Vagina (tissue), 2 donors: ENCODE measurements at places on chromosomes 2 and 18.

DNA sequence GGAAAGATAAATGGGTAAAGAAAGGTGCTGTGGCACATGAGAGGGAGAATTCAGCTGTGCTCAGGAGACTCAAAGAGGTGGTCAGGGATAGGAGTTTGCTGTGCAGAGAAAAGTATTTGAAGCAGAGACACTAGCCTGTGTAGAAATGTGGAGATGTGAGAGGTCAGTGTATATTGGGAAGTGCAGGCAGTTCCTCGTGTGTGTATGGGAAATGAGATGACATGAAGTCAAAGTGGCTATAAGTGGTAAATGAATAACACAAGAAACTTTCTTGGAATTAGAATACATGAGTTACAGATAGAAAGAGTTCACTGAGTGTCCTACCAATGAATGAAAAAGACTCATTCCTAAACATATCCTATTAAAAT, 11.6 kb downstream of the MAP3K20 start:
- DNase-seq = no peak

- DNase-seq = no peak
Measured at GRCh38 chr2:235904585-235904931, 263.6 kb downstream of the GBX2 start.

- DNase-seq = no peak
Measured at GRCh38 chr2:230202430-230203109, 17.2 kb downstream of the SP110 start.

DNA sequence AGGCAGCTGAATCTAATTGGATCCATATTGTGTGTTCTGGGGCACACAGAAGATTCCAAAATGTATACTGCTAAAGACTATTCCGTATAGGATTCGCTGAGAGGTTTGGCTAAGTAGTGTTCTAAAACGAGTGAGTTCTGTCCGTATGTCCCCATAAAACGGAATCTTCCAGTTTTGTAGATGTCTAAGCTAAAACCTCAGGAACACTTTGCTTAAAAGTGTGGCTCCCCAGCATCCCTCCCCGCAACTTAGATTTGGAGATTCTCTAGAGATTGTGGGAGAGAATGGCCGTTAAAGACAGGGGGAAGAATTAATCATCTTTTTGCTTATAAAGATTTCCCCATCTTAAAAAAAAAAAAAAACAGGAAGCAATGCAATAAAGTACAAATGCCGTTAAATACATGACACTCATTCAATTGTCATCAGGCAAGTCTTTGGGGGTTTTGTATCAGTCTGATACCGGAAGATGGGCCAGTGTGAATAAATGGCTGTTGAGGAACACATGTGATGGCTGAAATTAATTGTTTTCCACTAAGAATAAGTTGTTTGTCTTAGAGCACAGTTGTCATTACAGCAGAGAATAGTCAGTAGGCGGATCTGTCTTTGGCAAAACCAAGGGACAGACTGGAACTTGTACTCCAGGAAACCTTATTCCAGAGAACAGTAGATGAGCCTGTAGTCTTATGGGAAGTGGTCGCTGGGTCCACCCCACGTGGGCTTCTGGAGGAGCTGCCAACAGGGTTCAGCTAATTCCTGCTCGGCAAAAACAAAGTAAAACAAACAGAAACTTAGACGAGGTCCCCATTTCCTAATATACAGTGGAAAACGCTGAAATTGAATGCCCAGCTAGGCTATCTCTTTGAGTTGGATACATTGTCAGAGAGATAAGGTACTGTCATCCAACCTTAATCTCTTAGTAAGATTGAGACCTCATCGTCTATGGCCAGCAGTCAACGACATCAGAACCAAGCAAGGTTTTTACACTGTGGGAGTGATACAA, 1.7 kb downstream of the EMILIN2 start:
- DNase-seq = no peak

- DNase-seq = no peak
Measured at GRCh38 chr18:51519571-51519970, 322.1 kb upstream of the MEX3C start.

- no peak for DNase-seq
Measured at GRCh38 chr2:148430101-148430500, 214.4 kb upstream of the EPC2 start.

DNA sequence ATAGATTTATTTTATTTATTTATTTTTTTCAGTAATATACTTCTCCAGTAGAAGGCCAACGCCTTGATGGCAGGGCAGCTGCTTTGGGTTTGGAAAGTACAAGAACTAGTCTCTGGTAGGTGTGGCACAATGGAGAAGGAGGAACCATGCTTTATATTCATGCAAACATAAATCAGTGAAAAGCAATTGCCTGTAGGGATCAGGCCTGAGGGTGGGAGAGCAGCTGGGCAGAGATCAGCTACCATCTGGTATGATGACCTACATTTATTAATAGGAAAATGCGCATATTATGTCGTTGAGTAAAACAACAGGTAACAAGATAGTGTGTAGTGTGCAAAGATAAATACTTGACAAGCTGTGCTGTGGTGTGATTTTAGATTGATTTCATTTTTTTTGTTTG, 120.4 kb upstream of the TLK1 start:
- no peak for DNase-seq

DNA sequence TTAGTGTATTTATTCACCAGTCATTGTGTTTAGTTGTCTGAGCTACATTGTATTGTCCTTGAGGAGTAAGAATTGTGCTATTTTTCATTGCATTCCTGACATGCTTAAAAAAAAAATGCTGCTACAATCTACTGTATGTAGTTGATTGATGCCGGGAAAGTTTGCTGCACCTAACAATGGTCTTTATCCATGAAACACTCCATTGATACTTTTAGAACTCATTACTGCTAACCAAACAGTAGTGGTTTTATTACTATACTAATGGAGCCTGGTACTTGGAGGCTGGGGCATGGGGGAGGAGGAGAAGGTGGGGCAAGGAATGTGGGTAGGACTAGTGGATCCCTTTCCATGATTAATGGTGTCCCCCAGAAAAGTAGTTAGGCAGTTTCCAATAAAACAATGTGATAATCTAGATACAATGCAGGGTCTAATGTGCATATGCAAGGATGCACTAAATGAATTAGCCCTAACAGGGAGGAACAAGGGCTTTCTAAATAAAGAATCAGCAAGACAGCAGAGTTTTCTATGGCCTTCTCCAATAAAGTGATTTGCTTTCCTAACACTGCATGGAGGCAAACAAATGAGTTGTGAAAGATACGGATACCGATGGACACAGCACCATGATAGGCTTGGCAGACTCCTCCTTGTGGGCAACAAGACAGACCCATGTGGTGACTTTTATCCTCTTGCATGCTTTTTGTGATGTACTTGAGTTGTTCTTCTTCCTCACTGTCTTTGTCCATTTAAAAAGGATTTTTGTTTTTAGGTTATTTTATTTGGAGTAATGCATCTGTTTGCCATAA, 78.5 kb downstream of the FMNL2 start:
- no peak for DNase-seq

GRCh38 chr18:68103561-68103960, 587.0 kb upstream of the DSEL start:
- DNase-seq = no peak

- no peak for DNase-seq
Measured at GRCh38 chr18:45384137-45384961, 230.9 kb upstream of the SLC14A2 start.

DNA sequence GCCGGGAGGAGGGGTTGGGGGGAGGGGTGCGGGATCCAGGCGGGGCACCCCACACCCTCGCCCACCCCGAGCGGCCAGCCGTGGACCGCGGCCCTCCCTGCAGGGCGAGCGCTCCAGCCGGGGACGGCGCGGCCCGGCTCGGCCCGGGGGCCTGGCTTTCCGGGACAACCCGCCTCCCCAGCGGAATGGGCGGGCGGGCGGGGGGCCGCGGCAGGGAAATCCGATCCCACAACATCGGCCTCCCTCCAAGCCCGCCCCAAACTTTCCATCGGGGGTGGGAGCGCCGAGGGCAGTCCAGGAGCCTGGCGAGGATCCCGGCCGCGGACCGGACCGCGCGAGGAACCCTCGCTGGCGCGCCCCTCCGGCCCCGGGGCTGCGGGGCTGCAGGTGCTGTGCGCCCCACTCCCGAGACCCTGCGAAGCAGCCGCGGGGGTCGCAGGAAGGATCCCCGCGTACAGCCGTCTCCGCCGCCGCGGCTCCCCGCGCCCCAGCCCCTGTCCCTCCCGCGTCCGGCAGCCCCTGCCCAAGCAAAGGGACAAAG, 529 bp downstream of the SEMA4C start:
- no peak for DNase-seq

DNA sequence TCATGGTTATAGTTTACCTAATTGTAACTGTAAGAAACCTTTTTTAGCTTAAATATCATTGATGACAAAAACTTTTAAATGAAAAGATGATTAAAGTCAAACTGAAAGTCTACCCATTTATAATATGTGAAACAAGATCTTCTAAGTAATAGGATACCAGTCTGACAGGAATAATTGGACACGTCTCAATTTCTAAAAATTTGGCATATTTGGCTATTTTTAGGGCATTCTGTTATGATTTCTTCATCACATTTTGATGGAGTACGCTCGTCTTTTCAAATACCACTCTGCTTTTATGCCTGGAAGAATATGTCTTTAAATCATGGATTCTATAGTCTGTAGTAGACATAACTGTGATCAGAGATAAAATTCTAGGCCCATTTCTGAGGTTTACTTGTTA, 1.3 kb downstream of the R3HDM1 start:
- no peak for DNase-seq

GRCh38 chr2:54771166-54771885, 47.9 kb downstream of the EML6 start:
- no peak for DNase-seq

GRCh38 chr18:53375621-53376020, 848.8 kb downstream of the MBD2 start:
- no peak for DNase-seq
